ENCODE measurements at places on chromosomes 5 and 9. TPM values are rescaled to one million over a fixed set of nuclear protein-coding genes. Genes with fewer than 3 reads are reported as not detected.

- no peak for DNase-seq
These were observed 325.1 kb upstream of the PRR16 start for GRCh38 chr5:120139039-120139438.

DNA sequence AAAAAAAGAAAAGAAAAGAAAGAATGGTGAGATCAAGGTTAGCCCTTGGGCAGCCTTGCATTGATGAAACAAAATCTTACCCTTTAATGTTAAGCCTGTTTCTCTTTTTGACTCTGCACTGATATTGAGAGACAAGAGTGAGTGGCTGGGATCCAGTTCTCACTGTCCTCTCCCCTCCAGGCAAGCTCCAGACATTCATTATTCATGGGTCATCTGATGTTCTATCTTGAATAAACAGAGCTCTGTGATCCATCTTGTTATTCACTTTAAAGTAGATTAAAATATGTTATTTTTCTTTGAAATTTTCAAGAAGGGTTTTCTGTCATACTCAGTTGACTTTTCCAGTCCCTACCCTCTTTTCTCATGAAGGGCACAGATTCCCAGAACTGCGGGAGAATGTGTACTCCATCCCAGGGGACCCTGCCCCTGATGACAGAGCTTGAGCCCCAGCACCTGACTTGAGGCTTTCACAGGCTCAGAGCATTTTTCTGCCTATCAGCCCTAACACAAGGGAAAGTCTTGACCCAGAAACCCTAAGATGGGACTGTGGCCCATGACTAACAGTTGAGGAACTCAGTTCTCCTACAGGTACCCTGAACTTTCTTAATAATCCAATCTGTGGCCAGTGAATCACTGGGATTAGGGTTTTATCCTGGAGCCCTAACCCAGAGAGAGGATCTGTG is 24.1 kb downstream of the ACTL7B start:
- DNase-seq: no peak

GRCh38 chr5:164741376-164741775 is 1236.0 kb downstream of the MAT2B start:
- no peak for DNase-seq

The STKLD1 gene
- polyA plus RNA-seq: 5.0 TPM

Measured in right renal pelvis (tissue), 4 donors.